Gastrocnemius medialis (tissue), 4 donors: ENCODE measurements at places on chromosomes 4 and X. TPM values are rescaled to one million over a fixed set of nuclear protein-coding genes. Genes with fewer than 3 reads are reported as not detected.
A peak's percentile ranks its signal among the peaks of the same experiment; 100 is the strongest.

- H3K27me3 ChIP-seq = no peaks in the 10 kb centered on the region
- H3K36me3 ChIP-seq = no peaks in the 10 kb centered on the region
- H3K4me3 ChIP-seq = no peak overlapping the region
- DNase-seq = no peak
Measured at GRCh38 chr4:109947457-109947856, 34.8 kb downstream of the EGF start.

GRCh38 chr4:59920416-59920815, 1279.7 kb upstream of the ADGRL3 start:
- H3K4me3 ChIP-seq = no peak overlapping the region
- H3K36me3 ChIP-seq = no peaks in the 10 kb centered on the region
- no peak for DNase-seq
- no peaks in the 10 kb centered on the region for H3K27me3 ChIP-seq

ASMT gene
- not detected for total RNA-seq

GRCh38 chr4:128286474-128287058, 1.0 kb downstream of the PGRMC2 start:
- H3K4me3 ChIP-seq = peak overlapping the region; percentile 93
- H3K36me3 ChIP-seq = no peaks in the 10 kb centered on the region
- H3K27me3 ChIP-seq = no peaks in the 10 kb centered on the region
- peak overlapping the region; percentile 100 for H3K27ac ChIP-seq
- H3K4me1 ChIP-seq = peaks cover 39% of the 10 kb centered on the region
- DNase-seq = no peak

- no peaks in the 10 kb centered on the region for H3K4me1 ChIP-seq
- H3K36me3 ChIP-seq = no peaks in the 10 kb centered on the region
- DNase-seq = no peak
- H3K4me3 ChIP-seq = no peak overlapping the region
- no peaks in the 10 kb centered on the region for H3K27me3 ChIP-seq
- H3K27ac ChIP-seq = no peak overlapping the region
Measured at GRCh38 chr4:37882665-37883296, 8.1 kb upstream of the TBC1D1 start.

- no peaks in the 10 kb centered on the region for H3K36me3 ChIP-seq
- H3K4me1 ChIP-seq = no peaks in the 10 kb centered on the region
- no peak for DNase-seq
- no peak overlapping the region for H3K4me3 ChIP-seq
- no peaks in the 10 kb centered on the region for H3K27me3 ChIP-seq
- no peak overlapping the region for H3K27ac ChIP-seq
Measured at GRCh38 chr4:65515646-65516045, 154.6 kb downstream of the EPHA5 start.

TLR2 gene
- 3.8 TPM for total RNA-seq

WAS gene
- total RNA-seq = 2.4 TPM

DNA sequence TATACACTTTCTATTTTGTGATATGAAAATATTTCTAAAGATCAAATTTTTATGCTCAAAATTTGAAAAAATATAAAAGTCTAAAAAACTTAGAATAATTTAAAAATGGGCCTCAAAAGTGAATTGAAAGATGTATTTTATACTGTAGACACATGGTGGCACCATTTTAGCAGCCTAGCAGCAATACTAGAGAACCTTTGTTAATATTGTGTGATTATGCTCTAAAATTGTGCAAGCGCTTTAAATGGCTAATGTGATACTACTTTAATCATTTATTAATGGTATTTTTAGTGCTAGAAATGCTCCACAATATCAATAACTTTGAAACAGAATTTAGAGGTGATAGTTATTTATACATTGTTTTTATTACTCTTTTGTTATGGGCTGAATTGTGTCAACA, 3.7 kb upstream of the GUF1 start:
- H3K36me3 ChIP-seq = no peaks in the 10 kb centered on the region
- no peaks in the 10 kb centered on the region for H3K27me3 ChIP-seq
- no peak for DNase-seq
- no peak overlapping the region for H3K27ac ChIP-seq
- H3K4me3 ChIP-seq = no peak overlapping the region

GRCh38 chrX:79412972-79413371, 45.8 kb upstream of the ITM2A start:
- no peak overlapping the region for H3K27ac ChIP-seq
- H3K4me3 ChIP-seq = peak overlapping the region; percentile 31
- H3K36me3 ChIP-seq = no peaks in the 10 kb centered on the region
- no peak for DNase-seq

COL4A6 gene
- 1.4 TPM for total RNA-seq

DNA sequence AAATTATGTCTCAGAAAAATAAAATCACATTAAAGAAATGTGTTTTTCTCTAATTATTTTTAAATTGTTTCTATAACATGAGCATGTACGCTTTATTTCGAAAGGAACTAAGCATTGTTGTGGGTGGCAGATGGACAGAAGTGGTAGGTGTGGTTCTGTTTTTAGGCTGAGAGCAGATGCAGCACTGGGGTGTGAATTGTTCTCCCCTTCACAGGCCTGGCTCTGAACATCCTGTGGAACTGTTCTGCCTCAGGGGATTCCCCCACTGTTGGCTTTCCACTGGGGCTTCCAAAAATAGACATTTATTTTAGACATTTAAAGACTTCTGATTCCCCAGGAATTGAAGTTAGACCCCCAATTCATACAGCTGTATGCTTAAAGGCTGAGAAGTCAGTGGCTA, 41.9 kb upstream of the PDHA2 start:
- no peak overlapping the region for H3K4me3 ChIP-seq
- no peaks in the 10 kb centered on the region for H3K36me3 ChIP-seq
- DNase-seq = no peak
- H3K27ac ChIP-seq = no peak overlapping the region
- no peaks in the 10 kb centered on the region for H3K27me3 ChIP-seq

CXCL11 gene
- not detected for total RNA-seq

AIFM1 gene
- 27.3 TPM for total RNA-seq

SGMS2 gene
- 10.2 TPM for total RNA-seq

SOD3 gene
- total RNA-seq = 4.2 TPM

GRCh38 chr4:181528570-181529184, 714.5 kb upstream of the TENM3 start:
- H3K27ac ChIP-seq = no peak overlapping the region
- peak; percentile 3 for DNase-seq
- no peak overlapping the region for H3K4me3 ChIP-seq
- H3K36me3 ChIP-seq = no peaks in the 10 kb centered on the region
- H3K27me3 ChIP-seq = no peaks in the 10 kb centered on the region

SLC7A11 gene
- total RNA-seq = not detected

DNA sequence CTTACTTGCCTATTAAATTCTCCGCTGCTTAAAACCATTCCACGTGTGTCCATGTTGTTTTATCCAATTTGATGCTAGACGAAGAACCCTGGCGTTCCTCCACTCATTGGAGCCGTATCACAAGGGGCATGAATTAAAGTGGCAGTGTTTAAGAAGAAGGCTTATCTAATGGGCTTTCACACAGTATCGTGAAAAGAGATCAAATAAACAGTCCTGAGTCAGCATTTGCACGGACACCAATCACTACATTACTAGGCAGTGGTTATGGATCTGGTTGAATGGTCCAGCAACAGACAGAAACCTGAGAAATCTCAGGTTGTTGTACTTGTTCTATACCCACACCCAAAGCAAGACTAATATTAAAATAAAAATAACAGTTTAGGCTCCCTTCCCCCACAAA, 671.6 kb downstream of the FAT4 start:
- no peaks in the 10 kb centered on the region for H3K36me3 ChIP-seq
- H3K4me1 ChIP-seq = no peaks in the 10 kb centered on the region
- no peak overlapping the region for H3K4me3 ChIP-seq
- DNase-seq = no peak
- H3K27me3 ChIP-seq = no peaks in the 10 kb centered on the region

- no peak overlapping the region for H3K4me3 ChIP-seq
- no peaks in the 10 kb centered on the region for H3K4me1 ChIP-seq
- no peak overlapping the region for H3K27ac ChIP-seq
Measured at GRCh38 chr4:123466080-123466785, 69.6 kb downstream of the SPRY1 start.

DNA sequence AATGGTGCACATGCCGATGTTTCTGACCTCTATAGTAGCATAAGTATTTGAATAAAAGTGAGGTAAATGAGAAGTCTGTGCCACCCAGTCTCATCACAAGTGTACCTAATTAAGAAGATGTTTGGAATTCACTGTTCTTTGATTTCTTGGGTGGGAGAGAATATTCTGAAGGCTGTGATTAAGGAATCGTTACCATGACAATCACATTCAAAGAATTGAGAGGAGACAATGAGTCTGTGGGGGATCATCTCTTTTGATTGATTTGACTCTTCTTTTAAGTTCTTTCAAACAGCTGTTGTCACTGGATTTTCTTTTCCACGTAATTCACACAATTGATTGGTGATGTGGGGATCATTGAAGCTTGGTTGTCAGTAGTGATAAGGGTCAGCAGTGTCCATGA, 18.1 kb downstream of the FHL1 start:
- peak overlapping the region; percentile 84 for H3K27ac ChIP-seq
- H3K4me1 ChIP-seq = peaks cover 15% of the 10 kb centered on the region
- no peaks in the 10 kb centered on the region for H3K36me3 ChIP-seq
- H3K27me3 ChIP-seq = no peaks in the 10 kb centered on the region
